ENCODE measurements at places on chromosomes 13 and 19.
A peak's percentile ranks its signal among the peaks of the same experiment; 100 is the strongest.

DNA sequence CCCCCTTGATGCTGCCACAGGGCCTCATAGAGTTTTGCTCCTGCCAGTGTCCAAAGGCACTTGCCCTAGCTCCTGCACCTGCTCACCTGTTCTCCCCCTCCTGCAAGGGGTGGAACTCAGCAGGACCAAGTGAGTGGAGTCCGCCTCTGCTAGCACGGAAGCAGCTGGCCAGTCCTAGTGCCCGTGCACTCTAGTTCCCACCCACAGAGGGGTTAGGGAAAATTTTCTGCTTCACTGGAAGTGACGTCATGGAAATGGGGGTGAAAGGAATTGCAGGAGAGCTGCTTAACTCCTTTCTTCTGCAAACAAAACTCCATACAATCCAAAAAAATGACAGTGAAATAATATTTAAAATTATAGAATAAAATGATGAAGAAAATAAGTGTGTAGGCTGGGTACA is 609.7 kb upstream of the SLITRK1 start:
- no peak for DNase-seq

- DNase-seq = peak; percentile 5
Measured at GRCh38 chr13:34993470-34993869, 51.4 kb downstream of the NBEA start.

DNA sequence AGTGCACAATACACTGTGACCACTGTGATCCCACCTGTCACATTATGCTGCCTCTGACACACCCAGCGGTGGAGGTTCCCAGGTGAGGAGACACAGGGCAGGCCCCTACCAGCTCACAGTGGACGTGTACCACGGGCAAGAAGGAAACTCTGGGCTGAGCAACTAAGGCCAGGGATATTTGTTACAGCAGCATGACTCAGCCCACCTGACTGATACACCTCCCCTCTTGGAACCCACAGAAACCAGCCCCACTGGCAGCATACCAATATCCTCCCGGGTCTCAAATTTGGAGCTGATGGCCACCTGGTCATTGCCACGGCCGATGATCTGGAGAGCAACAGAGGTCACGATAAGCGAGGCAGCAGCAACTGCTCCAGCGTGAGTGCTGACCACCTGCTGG is 14.9 kb downstream of the KLC3 start:
- no peak for DNase-seq

GRCh38 chr13:60411464-60411863 is 14.4 kb downstream of the TDRD3 start:
- DNase-seq = peak; percentile 31

GRCh38 chr19:35908010-35908441 is at the start of gene TYROBP:
TSS of gene TYROBP (minus strand) at chr19:35908295. CDS start at chr19:35908228, 67 bp downstream.
- no peak for DNase-seq

DNA sequence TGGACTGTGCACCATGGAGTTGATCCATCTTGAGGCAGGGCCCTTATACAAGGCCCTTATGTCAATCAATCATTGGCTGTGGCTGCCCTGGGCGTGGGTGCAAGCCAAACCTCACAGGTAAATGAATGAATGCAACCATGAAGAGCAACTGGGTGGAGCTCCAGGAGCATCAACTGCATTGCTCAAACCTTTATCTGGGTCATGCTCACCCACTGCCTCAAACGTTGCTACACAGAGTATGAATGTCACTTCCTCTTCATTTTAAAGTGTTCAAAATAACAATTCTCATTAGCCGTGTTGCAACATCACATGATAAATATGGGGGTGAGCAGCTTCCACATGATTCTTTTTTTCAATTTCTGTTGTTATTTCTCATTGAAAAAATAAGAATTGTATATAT is 6.4 kb upstream of the ZNF333 start:
- no peak for DNase-seq

DNA sequence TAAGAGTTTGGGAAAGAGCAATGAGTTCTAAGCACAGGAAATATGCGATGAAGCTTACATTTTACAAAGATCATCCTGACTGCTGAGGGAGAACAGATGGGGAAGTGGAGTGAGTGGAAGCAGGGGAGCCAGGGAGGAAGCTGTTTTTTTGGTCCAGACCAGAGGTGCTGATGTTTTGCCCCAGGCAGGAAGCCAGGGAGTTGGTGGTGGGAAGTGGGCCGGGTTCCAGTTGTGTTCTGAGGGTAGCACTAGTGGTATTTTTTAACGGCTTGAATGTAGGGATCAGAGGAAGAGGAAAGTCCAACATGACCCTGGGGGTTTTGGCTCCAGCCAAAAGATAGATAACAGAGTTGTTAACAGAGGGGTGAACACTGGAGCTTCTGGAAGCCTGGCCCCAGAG is 20.7 kb upstream of the OLFM4 start:
- no peak for DNase-seq

DNA sequence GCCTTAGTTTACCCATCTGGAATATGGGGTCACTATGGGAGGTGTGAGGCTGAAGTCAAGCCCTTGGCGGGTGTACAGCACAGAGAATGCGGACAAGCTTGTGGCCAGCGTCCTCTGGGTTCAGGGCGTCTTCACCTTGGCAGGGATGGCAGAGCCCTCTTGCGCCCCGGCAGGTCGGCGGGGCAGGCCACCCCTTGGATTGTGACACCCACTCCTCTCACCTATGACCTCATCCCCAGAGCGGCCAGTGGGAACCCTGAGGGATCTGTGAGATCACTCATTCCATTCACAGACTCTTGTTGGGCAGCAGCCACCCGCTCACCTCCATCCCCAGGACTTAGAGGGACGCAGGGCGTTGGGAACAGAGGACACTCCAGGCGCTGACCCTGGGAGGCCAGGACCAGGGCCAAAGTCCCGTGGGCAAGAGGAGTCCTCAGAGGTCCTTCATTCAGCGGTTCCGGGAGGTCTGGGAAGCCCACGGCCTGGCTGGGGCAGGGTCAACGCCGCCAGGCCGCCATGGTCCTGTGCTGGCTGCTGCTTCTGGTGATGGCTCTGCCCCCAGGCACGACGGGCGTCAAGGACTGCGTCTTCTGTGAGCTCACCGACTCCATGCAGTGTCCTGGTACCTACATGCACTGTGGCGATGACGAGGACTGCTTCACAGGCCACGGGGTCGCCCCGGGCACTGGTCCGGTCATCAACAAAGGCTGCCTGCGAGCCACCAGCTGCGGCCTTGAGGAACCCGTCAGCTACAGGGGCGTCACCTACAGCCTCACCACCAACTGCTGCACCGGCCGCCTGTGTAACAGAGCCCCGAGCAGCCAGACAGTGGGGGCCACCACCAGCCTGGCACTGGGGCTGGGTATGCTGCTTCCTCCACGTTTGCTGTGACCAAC is at the start of gene SPACA4:
Gene SPACA4 (plus strand): TSS at position 280 of the 896 bp plus-strand sequence. CDS start 237 bp downstream, at position 517.
- DNase-seq = no peak

GRCh38 chr19:16446724-16447368 is 24.9 kb downstream of the EPS15L1 start:
- DNase-seq = peak; percentile 96

DNA sequence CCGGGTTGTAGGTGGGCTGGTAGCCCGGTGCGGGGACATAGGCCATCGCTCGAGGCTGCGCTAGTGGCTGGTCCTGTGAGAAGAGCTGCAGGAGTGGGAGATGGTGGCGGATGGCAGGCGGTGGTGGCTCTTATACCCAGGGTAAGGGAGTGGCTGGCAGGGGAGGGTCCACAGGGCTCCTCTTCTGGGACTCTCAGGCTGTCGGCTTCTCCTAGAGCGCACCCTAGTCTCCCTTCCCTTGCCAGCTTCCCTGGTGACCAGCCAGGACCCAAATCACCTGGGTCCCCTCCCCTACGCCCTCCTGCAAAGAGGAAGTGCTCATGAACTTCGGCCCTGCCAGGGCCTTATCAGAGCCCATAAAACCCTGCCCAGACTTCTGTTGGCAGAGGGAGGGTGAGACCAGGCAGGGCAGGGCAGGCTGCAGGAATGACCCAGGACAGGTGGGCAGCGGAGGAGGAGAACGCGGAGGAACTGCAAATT is at the start of gene LGALS4:
Gene LGALS4 (minus strand): TSS at position 105 of the 480 bp plus-strand sequence. CDS start 59 bp downstream, at position 46.
- no peak for DNase-seq

- DNase-seq = peak; percentile 21
Measured at GRCh38 chr19:3397266-3398022, 31.1 kb downstream of the NFIC start.

- DNase-seq = no peak
Measured at GRCh38 chr19:46617601-46618000, 7.3 kb downstream of the PTGIR start.

DNA sequence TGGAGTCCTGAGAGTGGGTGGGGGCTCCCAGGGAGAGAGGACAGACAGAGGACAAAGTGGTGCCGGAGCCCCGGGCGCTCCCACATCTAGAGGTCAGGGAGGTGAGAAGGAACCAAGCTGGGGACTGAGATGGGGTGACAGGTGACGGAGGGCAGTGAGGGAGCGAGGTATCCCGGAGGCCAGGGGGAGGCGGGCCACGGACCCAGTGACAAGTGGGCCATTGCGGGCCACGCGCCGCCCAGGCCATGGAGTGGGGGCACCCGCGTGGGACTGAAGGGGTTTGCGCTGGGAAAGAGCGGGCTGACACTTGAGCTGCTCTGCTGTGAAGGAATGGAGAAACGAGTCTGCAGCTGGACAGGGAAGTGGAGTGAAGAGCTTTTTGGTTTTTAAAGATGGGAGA is 2.6 kb downstream of the ZNF628 start:
- DNase-seq = no peak

DNA sequence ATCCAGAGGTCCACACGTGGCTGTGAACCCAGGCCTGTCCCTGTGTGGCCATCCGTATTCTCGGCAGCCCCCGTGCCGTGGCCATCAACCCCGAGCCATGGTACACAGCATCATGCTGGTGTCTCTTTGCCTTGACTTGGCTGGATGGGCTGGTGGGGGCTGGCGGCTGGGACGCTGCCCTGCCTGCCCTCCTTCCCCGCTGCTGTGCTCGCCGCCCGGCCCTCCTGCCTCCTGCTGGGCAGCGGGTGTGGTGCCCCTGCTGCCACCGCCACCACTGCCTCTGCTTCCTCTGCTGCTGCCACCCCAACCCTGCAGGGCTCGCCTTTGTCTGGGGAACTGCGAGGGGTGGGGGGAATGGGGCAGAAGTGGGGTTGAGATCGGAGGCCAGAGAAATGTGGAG is 19.7 kb upstream of the EHD2 start:
- no peak for DNase-seq

DNA sequence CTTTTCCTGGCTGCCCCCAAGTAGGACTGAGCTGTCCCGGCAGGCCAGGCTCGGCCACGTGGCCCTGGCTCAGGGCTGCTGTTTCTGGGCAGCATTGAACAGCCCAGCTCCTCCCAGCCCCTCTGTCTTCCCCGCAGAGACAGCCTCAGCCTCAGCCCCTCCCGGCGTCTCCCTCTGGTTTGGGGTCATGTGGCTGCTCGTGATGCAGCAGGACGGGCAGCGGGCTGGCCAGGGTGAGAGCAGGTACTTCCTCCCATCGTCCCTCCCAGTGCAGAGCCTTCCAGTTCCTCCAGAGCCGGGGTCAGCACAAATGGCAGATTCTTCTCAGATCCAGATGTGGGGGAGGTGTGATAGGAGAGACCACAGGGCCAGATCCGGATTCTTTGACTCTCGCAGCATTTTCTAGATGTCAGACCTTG is 114.6 kb downstream of the KDM4B start:
- no peak for DNase-seq

DNA sequence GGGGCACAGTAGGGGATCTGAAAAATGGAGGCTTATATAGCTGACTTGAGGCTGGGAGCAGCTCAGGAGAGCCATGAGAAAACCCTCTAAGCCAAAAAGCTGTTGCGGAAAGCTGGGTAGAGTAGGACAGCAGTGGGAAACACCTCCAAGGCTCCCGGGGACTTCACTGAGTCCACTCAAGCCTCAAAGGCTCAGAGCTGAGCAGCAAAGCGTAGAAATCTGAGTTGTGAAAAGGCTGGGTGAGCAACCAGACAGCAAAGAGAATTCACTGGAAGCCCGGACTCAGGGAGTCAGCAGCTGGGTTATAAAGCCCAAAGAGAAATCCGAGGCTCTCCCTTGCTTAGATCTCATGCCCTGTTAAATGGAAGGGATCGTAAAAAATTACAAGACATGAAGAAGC is 905.0 kb downstream of the EFNB2 start:
- DNase-seq = no peak

GRCh38 chr19:36973021-36973843 is 57.1 kb downstream of the ZNF568 start:
- peak; percentile 62 for DNase-seq

- no peak for DNase-seq
Measured at GRCh38 chr13:95360464-95361097, 59.3 kb upstream of the ABCC4 start.

- DNase-seq = no peak
Measured at GRCh38 chr13:74778946-74779345, 644.7 kb upstream of the KLF12 start.

DNA sequence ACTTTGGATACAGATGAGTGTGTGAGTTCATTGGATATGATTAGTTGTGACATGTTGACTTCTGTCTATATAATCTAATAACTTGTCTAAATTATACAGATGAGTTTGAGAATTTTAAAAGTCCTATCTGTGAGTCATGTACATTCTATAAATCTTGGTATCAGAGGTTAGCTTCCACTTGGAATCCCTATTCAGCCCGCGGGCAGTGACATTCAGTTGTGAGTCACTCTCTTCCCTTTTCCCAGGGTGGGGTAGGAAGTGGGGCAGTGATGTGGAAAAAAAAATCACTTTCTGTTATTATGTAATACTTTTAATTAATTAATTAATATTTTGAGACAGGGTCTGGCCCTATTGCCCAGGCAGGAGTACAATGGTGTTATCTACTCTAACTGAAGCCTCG is 33.0 kb upstream of the ZNF808 start:
- DNase-seq = no peak

DNA sequence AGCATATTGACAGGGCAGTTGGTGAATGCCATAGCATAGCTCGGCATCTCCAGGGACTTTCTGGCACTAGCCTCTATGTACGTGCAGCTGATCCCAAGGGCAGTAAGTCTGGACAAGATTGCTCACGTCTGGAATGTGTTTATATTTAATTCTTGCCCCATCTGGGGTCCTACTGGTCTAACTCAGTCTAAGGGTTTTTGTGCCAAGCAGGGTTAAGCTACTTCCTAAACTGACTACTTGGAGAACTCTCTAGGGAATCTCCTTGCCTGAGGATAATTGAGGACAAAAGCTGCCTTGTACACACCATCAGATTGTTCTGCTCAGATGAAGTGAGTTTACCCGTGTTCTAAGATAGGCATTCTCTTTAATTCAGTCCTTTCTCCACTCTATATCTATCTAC is 358.1 kb downstream of the MYO16 start:
- peak; percentile 84 for DNase-seq

DNA sequence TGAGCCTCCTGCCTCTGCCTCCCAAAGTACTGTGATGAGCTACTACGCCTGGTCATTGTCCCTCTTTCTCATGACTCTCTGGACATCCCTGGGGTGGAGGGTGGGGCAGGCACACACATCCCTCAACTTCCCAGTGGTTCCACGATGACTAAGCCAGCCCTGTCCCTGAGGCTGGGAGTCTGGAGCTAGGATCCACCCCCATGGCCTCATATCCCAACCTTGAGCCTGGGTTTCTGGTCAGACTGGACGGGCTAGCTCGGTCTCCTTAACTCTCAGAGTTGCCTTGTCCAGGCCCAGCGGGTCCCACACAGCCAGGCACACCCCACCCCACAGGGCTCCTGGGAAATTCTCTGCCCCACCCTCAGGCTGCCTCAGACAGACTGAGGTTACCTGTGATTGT is 19.6 kb downstream of the IER2 start:
- peak; percentile 30 for DNase-seq
